ENCODE measurements at places on chromosomes 12 and 14.

DNA sequence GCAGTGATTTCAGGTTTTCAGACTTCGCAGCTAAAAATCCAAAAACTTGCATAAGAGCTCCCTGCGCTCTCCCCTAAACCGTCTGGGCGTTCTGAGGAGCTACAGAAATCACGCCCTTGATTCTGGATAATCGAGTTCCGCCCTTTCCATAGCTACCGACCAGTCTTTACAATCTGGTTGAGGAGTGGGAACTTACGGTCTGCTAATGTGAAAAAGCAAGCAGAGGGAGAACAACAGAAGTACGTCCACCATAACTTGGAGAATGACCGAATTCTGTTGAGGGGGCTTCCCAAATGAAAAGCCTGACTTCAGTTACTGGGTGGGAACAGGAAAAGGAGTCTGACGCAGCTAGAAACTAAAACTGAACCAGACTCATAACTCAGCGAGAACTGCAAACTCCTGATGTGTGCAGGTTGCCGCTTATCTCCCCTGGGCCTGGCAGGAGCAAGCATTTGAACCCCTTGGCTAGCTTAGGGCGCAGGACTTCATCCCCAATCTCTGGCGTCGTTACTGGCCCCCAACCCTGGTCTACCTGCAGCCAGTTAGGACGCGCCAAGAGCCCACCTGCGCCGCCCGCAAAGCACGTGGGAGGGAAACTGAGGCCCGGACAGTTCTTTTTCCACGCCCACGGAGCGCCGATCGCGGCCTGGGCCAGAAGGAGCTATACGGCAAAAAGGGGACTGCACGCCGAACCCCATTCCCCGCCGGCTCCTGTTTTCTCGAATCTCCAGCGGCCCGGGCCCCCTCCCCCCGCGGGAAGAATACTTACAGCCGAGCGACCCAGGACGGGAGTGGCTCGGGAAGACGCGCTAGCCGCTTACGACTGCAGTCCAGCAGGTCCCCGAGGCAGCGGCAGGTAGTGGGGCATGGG is 838 bp downstream of the LRIG3 start:
- DNase-seq = peak; percentile 66

DNA sequence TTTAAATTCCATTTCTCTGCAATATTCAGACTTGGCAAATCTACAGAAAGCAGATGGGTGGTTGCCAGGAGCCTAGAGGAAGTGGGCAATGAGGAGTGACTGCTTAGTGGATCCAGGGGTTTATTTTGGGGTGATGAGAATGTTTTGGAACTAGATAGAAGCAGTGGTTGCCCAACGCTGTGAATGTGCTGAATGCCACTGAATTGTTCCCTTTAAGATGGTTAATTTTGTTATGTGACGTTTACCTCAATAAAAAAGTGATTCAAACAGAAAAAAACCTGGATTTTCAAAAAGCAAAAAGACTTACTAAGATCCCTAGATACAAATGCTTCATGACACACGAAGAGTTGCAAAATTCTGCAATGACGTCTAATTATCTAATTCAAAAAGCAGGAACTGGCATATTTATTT is 34.2 kb downstream of the DAO start:
- DNase-seq = no peak

DNA sequence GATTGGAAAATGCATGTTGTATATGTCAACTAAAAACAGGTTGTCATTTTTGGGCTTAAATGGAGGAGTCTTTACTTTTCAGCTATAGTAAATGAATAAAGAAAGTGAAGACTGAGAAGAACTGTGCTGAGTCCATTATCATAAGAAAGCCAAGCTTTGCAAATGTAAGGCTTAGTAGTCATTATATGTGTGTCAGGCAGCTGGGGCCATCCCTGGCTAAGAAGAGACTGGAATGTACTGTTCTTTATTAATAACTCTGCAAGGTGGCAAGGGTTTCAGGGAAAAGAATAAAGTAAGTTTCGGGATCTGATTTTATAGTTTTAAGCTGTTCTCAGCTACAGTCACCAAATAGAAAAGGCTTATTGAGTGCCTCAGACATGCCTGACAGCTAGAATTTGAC is 48.7 kb downstream of the SRGAP1 start:
- DNase-seq = no peak

DNA sequence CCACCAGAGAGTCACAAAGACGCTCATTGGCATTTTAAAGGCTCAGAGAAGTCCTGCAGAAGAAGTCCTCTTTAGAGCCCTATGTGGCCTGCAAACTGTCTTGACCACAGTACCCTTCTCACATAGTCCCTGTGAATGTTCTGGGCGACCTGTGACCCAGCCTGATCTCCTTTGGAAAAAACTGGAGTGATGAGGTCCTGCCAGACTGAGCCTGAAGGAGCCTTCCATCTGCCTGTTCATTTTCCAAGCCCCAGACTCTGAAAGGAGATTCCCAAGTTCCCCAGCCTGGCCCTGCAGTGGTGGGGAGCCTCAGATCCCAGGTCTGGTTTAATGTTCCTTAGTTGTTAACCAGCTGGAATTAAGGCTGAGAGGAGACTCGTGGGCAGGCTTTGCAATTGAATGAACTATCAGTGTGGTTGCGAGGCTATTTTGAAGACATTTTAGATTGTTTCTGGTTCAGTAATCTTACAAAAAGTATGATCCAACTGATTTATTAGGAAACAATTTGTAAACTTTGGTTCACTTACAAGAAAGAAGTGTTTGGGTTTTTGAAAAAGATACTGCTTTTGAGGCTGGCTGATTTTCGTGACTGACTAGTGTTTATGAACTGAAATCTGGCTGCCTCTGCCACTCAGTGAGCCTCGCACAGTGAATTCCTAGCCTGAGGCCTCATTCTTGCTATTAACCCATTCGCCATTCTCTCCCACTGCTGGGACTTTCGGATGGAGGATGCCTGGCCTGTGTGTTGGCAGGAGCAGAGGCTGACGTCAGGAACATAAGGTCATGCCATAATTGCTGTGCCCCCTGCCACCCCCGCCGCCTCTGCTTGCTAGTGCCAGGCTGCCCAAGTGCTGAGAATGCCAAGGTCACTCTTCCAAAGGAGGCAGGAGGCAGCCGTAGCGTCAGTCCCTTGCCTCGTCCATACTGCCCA is 249.0 kb downstream of the CACNA1C start:
- DNase-seq = no peak

- DNase-seq = peak; percentile 53
Observed at GRCh38 chr14:90903101-90903500, 86.9 kb upstream of the TTC7B start.

GRCh38 chr14:61891170-61891569 is 128.9 kb downstream of the SNAPC1 start:
- DNase-seq = peak; percentile 43

DNA sequence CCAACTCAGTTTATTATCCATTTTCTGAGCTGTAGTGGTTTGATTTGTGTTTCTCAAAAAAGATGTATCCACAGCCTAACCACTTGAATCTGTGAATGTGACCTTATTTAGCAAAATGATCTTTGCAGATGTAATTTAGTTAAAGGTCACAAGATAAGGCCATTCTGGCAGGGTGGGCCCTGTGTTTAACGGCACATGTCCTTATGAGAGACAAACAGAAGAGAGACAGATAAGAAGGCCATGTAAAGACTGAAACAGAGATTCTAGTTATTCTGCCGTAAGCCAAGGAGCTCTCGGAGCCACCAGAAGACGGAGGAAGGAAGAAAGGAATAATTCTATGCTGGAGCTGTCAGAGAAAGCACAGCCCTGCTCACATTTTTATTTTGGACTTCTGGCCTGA is 374.2 kb downstream of the PRKD1 start:
- no peak for DNase-seq

- no peak for DNase-seq
Observed at GRCh38 chr12:95614390-95614982, 63.2 kb upstream of the USP44 start.

DNA sequence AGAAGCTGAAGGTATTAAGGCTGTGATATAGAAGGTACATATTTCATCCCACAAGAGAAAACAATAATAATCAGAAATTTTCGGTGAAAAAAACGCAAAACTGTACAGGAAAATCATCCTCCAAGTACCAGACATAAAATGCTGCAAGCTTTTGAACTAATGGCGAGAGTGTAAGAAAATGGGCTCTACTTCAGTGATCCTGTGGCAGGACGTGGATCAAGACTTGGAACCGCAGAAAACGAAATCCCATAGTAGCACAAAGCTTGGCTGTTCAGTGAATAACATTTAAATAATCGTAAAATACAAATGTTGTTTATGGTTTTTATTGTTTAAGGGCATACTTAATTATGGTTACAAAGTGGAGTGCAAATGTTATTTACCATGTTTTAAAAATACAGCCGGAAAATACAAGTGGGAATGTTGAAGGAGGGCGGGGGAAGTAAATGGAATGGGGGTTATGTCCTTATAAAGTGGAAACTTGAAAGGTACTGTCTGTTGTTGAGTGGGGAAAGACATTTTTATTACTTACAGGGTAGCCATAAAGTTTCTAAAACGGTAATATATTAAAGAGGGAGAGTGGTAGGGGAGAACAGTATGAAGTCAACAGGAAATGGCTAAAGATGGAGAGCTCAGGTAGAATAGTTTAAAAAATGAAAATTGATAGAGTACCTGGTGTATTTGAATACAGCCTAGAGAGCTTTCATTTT is 1.1 kb downstream of the SMIM10L1 start:
- DNase-seq = peak; percentile 9

DNA sequence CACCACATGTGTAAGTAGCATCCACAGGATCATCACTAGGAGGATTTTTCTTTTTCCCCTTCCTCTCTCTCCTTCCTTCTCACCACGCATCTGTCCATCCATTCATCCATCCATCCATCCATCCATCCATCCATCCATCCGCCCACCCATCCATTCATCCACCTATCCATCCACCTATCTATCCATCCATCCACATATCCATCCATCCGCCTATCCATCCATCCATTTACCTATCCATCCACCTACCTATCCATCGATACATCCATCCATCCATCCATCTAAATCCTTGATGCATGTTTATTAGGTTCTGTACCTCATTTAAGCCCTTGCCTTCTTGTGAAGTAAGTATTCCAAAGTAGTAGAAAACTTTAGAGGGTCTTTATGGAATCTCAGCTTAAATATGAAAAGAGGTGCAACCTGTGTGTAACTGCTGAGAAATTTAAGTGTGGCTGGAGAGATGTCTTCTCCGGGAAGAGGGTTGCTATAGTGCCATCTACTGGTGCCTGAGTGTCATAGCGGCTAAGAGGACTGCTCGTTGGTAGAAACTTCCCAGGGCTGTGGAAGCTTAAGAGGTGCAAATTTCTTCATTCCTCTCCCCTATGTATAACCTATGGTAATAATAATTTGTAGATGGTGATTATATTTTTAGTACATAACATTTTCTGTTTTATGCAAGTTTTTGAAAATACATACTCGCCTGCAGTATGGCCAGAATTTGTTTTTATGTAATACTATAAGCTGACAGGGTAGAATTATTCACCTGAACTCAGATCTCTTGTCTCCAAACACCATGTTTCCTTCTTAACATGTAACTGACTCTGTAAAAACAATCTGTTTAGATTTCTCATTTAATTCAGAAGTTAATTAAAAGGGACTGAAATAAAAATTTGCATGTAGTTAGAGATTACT is 46.0 kb downstream of the MYO1H start:
- peak; percentile 60 for DNase-seq

- DNase-seq = no peak
Observed at GRCh38 chr12:119758722-119759121, 90.8 kb downstream of the PRKAB1 start.

GRCh38 chr12:12731178-12731577 is 14.0 kb downstream of the CDKN1B start:
- no peak for DNase-seq

Measured in NCI-H345 (cell line).